ENCODE measurements at places on chromosomes 13 and 19.

- DNase-seq, result no peak
These were observed 15.5 kb upstream of the ZNF112 start for GRCh38 chr19:44371815-44372480.

- DNase-seq, result no peak
These were observed 22.0 kb upstream of the POU4F1 start for GRCh38 chr13:78625384-78625783.

DNA sequence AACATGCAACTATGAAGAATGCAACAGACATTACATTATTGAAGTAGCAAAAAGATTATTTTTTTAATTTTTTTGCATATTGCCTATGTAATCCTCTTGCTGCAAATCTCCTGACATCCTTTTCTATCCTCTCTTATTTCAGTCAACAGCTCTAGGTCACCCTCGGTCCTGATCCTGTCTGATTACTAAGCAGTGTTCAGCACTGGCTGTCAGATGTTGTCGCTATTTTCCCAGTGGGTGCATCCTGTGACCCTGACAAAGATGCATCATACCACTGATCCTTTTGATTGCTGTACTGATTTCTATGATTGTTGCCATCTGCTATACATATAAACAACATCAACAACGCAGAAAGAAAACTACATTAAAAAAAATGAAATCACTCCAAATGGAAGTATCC lies 443.7 kb upstream of the PRR20A start:
- DNase-seq, result no peak

- DNase-seq, result no peak
These were observed 12.3 kb downstream of the RUBCNL start for GRCh38 chr13:46374710-46375109.

DNA sequence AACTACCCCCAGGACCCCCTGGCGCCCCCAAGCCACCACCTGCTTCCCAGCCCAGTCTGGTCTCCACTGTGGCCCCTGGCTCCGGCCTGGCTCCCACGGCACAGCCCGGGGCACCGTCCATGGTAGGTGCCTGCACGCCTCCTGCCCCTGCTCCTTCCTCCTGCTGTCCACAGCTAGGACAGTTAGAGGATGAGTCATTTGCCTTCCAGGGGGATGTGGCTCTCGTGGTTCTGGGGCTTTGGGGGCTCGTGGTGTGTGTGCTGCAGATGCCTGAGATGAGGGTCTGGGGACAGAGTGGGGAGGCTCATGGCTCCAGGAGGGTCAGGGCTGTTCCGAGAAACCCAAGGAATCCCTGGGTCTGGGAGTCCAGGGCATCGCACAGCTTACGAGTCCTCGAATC lies 12.7 kb downstream of the MED25 start:
- DNase-seq, result no peak

GRCh38 chr13:76823969-76824368 lies 62.2 kb downstream of the KCTD12 start:
- DNase-seq, result no peak

DNA sequence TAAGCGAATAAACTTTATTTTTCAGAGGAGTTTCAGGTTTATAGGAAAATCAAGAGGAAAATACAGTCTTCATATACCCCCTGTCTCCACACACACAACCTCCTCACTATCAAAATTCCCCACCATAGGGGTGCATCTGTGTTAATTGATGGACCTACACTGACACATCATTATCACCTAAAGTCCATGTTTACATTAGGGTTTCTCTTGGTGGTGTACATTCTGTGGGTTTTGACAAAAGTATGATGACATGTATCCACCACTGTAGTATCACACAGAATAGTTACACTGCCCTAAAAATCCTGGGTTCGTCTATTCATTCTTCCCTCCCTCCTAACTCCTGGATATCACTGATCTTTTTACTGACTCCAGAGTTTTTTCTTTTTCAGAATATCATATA lies 654.2 kb downstream of the UQCRFS1 start:
- DNase-seq, result no peak

DNA sequence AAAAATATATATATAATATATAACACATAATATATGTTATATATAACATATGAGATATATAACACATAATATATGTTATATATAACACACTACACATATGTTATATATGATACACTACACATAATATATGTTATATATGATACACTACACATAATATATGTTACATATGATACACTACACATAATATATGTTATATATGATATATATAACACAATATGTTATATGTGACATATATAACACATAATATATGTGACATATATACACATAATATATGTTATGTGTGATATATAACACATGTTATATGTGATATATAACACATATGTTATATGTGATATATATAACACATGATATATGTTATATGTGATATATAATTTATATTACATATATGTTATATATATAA lies 129.7 kb downstream of the CACNA1A start:
- DNase-seq, result no peak

- no peak for DNase-seq
These were observed 61.4 kb downstream of the MICU2 start for GRCh38 chr13:21542563-21542962.

DNA sequence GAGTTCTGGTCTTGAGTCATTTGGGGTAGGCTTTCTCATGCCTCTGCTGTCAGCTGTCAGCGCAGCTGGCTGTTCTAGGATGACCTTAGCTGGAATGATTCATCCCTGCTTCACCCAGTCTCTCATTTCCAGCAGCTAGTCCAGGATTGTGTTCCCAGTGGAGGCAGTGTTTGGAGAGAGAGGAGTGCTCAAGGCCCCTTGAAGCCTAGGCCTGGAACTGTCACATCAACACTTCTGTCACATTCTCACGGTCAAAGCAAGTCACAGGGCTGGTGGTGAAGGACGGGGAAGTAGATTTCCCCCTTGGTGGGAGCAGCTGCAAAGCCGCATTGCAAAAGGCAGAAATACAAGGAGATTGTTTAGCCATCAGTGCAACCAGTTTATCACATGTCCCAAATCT lies 15.2 kb downstream of the TPT1 start:
- DNase-seq, result no peak

GRCh38 chr13:27728271-27728670 lies 64.0 kb upstream of the GSX1 start:
- no peak for DNase-seq

GRCh38 chr19:2188708-2189385 lies 25.1 kb downstream of the DOT1L start:
- DNase-seq, result no peak

- no peak for DNase-seq
These were observed 384.3 kb downstream of the EFNB2 start for GRCh38 chr13:106151056-106151699.

GRCh38 chr19:28403690-28404089 lies 809.3 kb downstream of the UQCRFS1 start:
- no peak for DNase-seq

- no peak for DNase-seq
These were observed 703 bp upstream of the PLEKHG2 start for GRCh38 chr19:39411832-39412099.

All from cerebellar nuclear complex (tissue), 1 donor.